ENCODE measurements at places on chromosomes 3 and 15.

DNA sequence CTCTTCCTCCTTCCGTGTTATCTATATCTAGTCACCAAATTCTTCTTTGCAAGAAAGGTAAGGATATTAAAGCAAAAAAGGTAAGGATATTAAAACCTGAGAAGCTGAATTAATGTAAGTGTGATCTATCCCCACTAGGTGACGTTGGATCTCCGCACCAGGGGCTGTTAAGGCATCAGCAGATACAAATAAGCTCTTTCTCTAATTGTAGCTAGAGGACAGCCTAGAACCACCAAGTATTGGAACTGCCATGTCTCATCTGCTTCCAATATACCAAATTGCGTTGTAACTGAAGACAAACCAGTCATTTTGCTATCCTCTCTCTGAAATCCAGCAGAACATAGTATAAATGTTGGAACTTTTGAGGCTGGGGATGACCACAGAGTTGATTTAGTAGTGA, 471.2 kb upstream of the TGFBR2 start:
- no peak for DNase-seq

GRCh38 chr15:74383695-74384565, 16.5 kb upstream of the CYP11A1 start:
- no peak for DNase-seq

GRCh38 chr3:189361103-189361835, 189.5 kb downstream of the TPRG1 start:
- no peak for DNase-seq

- no peak for DNase-seq
These were observed 1121.5 kb downstream of the NAALADL2 start for GRCh38 chr3:175980486-175981090.

GRCh38 chr3:169945313-169945712, 21.3 kb upstream of the SEC62 start:
- DNase-seq: no peak

- no peak for DNase-seq
These were observed 206.1 kb upstream of the ATP10A start for GRCh38 chr15:26069231-26069641.
